ENCODE measurements at places on chromosomes 5 and 9.

- DNase-seq = peak; percentile 73
Observed at GRCh38 chr5:177429248-177430040, 3.0 kb downstream of the GRK6 start.

- no peak for DNase-seq
Observed at GRCh38 chr9:88678431-88678830, 143.5 kb downstream of the NXNL2 start.

- no peak for DNase-seq
Observed at GRCh38 chr9:5642170-5642569, 13.3 kb downstream of the RIC1 start.

- DNase-seq = no peak
Observed at GRCh38 chr9:5621327-5621726, 7.6 kb upstream of the RIC1 start.

DNA sequence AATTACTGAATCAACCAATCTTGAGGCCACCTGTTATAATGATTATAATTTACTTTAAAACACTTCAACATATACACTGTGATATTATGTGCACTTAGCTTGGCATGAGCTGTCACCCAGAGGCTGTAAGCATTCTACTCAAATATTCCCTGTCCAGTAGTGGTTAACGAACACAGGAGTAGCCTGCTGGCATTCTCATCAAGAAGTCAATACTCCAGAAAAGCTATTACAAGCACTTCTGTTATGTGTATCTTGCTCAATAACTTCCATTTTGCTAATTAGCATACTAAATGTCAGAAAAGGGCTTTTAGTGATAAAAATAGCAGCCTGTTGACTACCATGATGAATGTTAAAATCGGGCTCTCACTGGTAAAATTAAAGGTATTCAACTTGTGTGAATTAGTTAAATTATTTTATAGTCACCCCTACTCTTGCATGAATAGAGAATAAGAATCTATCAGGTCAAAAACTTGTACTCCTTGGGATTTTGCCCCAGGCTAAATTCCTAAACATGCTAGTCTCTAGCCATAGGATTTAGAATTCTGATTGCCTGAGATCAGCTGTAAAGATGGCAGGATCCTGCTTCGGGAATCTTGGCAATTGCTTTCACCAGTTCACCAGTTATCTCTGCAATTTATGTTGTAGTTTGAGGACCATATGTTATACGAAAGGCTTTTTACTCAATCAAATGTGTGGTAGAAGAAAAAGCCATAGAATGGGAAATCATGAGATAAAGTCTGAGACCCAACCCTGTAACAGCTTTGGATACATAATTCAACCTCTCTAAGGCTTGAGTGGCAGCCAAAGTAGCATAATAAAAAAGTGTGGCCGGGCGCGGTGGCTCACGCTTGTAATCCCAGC, 43.4 kb upstream of the PAM start:
- no peak for DNase-seq

DNA sequence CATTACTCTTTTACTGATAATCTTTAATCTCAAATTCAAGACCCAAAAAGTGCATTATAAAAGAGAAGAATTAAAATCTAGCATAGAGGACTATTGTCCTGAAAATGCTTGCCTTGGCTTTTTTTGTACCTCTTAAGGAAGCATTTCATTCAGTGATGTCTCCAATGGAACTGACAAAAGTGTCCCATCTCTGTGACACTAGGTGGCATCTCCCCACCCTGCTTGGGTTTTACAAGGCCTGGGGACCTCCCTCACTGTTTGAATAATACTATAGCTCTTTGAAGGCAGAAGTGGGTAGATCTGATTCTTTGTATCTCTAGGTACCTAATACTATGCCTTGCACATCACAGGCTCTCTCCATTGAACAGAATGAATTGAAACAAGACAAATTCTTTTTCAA, 180.6 kb downstream of the EPB41L4A start:
- no peak for DNase-seq

DNA sequence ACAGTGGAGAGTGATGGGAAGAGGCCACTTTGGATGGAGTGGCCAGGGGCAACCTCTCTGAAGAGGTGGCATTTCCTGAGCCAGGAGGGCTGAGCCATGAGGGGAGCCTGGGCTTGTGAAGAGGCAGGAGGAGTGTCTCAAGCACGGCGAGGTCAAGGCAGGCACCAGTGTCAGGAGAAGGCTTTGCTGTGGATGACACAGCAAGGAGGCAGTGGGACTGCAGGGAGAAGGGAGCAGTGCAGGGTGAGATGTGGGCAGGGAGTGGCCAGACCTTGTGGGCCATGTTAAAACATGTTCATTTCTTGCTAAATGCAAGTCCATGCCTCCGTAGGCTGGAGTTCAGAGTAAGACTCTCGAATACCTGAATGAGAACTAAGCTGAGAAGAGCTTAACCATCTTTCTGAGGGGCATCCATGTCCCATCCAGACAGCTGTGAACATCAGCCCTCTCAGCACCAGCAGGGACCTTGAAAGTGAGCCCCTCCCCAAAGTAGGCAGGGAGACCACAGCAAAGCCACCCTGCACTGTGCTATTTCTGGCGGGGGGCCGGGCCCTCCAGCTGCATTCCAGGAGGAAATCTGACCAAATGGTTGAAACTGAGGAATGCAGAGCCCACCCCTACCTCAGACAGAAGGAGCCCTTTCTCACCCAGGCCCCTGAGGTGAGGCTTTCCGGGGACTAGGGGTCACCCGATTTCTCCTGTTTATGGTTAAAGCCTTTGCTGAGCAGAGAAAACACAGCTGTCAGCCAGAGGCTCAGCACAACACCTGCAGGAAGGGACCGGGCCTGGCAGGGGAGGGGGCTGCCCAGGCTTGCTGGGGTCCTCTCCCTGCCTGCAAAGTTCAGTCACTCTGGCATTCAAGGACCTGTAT, 16.1 kb upstream of the ARSI start:
- DNase-seq = no peak

DNA sequence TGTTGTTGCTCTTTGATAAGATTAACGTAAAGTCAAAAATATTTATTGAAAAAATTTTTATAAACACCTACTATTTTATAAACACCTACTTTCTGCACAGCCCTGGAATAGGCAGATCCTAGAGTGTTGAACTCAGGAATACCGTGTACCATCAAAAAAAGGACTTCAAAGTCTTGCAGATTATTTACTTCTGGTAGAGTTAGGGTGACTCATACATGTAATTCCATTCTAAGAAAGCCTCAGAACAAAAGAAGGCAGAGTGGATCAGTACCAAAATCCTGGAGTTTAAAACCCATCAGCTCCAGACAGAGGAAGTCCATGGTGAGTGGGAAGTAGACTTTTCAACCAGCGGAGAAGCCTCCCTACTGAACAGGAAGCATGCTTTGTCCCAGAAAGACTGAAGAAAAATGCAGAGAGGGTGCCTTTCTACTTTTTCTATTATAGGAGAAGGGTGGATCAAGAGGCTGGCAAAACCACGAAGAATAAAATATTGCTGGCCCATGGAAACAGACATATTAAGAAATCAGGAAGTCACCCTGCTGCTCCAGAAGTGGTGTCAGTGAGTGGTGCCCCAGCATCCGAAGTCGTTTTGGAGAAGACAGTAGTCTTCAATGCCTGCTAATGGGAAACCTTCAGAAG, 45.1 kb upstream of the DAB2 start:
- DNase-seq = no peak

DNA sequence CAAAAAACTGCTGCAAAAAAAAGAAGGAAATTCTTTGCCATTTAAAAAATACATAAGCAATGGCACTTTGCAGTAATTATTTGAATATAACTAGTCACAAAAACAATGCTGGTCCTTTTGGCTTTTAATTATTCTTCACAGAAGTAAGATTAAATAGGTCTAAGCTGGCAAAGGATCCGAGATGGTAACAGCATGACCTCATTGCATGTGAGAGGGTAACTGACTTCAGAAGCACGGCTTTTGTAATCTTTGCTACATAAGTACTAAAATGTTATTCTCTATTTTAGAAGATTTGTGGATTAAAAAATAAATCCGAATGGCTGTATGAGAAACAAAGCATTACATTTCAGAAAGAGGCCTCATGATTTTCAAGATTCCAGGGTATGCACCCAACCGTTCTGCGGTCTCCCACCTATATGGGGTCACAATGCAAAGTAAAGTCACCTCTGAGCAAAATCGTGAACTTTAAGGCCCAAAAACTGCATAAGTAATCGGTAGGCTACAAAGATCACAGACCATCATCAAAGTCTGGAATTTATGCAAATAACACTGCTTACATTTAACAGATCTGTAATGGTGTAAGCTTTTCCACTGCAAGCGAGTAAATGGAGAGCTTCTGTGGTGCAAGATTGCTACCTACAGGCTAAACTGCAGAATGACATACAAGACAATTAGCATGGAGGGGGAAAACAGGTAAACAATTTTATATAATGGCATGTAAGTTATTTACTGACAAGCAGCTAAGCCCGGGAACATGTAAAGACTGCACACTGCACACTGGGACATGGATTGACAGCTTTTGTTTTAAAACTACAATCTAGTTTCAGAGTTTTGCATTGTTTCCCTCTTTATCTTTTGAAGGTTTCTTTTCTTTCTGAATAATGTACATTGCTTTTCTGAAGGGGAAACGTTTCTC, 231.6 kb downstream of the SLF1 start:
- DNase-seq = no peak

- DNase-seq = no peak
Observed at GRCh38 chr9:136795000-136795348, 1.2 kb upstream of the CCDC183 start.

GRCh38 chr5:66958980-66959641, 237.5 kb downstream of the CD180 start:
- DNase-seq = no peak

DNA sequence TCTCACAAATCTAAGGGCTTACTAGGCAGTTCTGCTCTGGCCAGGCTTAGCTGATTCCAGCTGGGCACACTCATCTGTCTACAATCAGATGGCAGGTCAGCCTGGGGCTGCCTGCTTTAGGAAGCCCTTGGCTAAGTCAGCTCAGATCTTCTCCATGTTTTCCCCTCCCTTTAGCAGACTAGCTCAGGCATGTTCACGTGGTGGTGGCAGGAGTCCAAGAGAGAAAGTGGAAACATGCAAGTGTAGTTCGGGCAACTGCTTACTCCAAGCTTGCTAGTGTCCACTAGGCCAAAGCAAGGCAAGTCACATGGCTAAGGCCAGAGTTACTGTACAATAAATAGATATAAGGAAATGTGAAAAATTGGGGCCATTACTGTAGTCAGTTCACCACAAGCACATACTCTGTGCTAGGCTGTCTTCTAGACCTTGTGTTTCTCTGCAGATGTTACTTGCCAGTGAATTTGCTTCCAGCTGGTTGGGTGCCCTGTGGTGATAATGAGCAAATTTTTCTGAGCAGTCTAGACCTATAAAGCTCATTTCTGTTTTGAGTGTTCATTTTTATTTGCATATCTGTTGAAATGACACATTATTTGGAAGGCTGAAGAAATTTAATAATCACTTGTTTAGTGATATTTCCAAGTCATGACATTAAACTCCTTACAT, 38.3 kb downstream of the RECK start:
- DNase-seq = no peak

- DNase-seq = no peak
Observed at GRCh38 chr9:115717711-115718173, 435.8 kb upstream of the PAPPA start.

DNA sequence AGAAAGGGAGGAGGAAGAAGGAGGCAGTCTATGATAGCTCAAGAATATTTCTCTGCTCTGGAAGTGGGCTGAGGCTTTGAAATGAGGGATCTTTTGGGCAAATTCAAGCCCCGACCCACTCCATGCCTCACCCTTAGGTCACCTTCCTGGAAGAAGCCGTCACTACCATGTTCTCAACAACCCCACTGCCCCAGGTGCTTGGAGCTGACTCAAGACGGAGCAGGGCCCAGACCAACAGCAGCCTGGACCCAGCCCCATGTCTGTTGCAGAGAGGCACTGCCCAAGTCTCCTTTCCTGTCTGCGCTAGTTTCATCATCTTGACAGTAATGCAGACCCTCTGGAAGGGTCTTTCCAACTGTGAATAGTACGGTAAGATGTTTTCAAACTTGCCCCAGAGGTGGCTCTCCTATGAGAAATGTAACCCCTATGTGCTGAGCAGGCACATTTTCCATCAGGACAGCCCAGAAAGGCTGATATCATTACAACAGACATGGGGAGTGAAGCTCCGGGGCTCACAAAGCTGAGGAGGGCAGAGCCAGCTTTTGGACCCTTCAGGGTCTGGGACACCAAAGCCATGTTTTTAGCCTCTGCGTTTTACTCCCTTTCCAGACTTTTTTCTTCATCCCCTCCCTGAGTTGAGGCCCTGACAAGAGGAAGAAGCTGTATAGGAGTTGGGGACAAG, 128.2 kb upstream of the LARP1 start:
- DNase-seq = no peak

DNA sequence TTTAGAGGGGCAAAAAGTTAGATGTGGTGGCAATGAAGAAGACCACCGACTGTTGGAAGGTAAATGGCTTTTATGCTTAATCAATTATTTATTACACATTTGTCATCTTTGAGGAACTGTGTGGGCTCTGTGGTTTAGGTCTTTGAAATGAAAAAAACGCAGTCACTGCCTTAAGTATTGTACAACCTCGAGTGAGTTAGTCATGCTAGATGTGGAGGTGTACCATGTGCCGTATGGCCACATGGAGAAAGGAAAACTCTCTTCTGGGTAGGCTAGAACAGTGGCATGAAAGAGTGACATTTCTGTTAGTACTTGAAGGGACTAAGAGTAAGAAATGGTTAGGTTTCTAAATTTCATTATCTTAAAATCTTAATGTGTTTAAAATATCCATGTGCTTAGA, 166.1 kb downstream of the HACD4 start:
- DNase-seq = no peak

GRCh38 chr9:31030741-31031202, 1353.7 kb upstream of the ACO1 start:
- no peak for DNase-seq

- no peak for DNase-seq
Observed at GRCh38 chr5:176614805-176615478, 5.0 kb upstream of the GPRIN1 start.

DNA sequence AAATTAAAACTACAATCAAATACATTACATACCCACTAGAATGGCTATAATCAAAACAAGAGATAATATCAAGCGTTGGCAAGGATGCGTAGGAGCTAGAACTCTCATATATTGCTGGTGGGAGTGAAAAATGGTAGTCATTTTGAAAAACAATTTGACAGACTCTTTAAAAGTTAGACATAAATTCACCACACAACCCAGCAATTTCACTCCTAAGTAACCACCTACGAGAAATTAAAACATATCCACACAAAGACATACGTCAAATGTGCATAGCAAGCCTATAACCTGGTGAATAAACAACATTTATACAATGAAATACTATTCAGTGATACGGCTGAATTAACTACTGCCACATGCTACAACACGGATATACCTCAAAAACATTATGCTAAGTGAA, 44.7 kb downstream of the GKAP1 start:
- DNase-seq = no peak

DNA sequence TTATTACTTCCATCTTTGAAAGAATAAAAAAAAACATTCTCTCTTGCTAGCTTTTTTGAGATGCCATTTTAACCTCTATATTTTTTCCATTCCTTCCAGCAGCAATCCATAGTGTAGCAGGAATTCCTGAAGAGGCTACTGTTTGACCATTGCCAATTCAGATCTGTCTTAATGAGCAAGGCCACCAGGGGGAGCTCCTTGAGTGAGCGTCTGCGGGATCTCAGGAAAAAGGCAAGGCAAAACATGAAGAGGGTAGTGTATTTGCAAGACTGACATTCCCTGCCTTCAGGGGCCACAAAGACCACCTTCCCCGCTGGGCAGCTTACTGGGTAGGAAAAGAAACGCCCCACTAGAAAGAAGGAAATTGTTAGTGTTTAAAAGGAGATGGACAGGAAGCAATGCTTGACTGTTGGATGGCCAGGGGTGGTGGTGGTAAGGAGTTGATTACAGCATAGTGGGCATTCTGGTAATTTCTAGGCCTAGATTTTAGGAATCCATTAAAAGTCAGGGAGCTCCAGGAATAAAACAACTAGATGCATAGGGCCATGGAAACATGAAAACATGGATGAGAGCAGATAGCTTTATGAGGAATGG, 206.6 kb upstream of the HAPLN1 start:
- DNase-seq = no peak

Data from stimulated activated CD4-positive, alpha-beta T cell treated with anti-CD3 and anti-CD28 coated beads, Interleukin-1b, Interleukin-23, amount 100 ng/mL, for 1 hour (primary cell).